ENCODE measurements at places on chromosomes 7 and 10.

DNA sequence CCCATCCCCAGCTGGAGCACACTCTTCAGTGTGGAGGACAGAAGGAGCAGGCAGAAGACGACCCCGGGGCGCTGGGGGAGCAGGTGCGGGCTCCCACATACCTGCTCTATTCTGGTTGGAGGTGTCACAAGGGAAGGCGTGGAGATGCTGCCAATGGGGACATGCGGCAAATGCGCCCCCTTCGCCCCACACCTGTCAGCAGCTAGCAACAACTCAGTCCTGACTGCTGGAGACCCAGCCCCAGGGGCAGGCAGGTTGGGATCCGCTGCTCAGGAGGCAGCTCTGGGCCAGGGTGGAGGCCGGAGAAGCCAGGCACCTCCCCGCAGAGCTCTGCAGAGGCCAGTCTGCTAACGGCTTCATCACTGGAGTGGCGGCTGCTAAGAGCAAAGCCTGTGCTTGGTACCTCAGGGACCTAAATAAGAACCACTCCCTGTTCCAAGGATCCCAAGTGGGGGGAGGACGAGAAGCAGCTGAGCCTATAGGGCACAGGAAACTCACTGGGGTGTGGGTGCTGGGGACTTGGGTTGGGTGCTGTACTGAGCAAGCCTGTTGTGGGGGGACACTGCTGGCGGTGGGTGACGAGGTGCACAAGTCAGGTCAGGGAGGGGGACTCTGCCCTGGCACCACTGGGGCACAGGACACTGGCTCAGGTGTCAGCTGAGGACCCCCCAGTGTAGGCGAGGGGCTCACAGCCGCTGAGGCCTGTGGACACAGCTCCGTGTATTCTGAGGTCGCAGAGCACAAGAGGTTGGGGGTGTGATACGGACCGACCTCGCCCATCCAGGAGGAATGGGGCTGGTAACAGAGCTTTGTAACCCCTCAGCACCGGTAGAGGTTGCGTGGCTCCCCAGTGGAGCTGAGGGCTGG is 19.2 kb upstream of the GPR146 start:
- DNase-seq = no peak

- DNase-seq = no peak
Measured at GRCh38 chr7:2654059-2654458, 22.3 kb downstream of the TTYH3 start.

GRCh38 chr7:38637957-38638356 is 6.8 kb upstream of the AMPH start:
- DNase-seq = no peak

- no peak for DNase-seq
Measured at GRCh38 chr10:120490288-120490687, 33.3 kb downstream of the PLPP4 start.

- no peak for DNase-seq
Measured at GRCh38 chr7:19410106-19410505, 264.9 kb upstream of the FERD3L start.

DNA sequence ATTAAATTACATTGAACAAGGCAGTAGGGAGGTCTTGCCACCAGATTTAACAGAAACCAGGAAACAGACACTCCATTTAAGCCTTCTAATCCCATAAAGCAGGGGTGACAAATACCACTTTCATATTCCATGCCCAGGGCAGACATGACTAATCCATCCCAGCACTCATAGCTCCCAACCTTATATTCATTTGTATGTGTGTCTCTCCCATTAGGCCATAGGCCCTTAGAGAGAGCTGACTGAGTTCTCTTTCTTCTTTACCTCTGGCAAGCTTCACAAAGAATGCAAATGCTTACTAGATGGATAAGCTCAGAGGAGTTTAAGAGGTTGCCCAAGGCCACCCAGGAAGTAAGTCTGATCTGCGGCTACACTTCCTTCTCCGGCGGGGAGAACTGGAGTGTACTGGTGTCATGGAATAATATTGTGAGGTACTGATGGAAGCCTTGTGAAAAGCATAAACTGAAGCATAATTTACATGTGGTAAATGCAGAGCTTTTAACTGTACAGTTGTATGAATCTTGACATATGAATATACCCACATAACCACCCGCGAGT is 239.7 kb upstream of the HABP2 start:
- no peak for DNase-seq

DNA sequence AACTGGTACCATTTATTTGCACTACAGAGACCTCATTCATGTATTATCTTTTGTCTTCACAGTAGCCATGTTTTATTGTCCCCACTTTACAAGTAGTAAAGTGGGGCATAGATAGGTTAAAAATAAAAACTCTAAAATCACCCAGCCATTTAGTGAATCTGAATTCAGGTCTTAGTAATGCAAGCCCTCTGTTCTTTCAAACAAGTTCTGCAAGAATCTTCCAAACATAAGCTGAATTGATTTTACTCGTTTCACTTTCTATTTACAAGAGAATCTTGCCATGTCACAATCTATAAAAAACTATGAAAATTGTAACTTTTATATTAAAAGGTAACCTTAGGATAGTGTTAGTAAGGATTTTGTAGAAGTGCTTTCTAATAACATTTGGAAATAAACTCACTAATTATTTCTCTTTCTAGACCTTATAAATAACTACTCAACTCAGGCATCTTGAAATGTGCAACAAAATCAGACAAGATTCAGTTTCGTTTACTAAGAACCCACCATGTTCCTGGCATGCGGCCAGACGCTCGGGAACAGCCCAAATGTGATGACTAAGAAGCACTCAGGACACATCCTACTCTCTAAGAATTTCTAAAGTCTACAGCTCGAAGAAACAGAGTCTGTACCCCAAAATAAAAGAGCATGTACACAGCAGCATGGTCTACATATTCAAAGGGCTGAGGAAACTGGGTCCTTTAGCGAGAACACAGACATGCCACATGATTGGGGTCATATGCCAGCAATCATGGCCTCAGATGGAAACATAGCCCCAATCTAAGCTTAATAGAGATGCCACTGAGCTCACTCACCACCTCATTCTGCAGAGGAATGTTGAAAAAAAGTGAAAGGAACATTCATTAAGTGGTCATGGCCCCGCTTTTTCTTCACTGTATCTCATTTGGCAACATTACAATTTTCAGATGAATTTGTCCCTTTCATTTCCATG is 167.6 kb downstream of the AMPH start:
- peak; percentile 37 for DNase-seq

- DNase-seq = no peak
Measured at GRCh38 chr7:22586786-22587140, 86.8 kb upstream of the STEAP1B start.

DNA sequence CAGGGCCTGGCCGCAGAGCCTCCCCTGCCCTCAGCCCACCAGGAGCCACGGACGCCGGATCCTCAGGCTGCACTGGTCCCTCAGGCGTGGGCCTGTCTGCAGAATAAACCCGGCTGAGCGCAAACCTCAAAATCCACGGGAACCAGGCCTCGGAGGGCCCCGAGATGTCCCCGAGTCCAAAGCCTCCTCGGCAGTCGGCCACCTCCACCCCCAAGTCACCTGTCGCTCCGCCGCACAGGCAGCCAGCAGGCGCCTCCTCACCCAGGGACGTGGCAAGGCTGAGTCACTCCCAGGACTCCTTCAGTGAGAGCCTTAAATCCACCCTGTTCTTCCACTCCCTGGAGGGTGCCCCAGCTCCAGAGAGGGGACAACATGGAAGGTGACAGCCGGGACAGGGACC is 33.2 kb downstream of the STK32C start:
- DNase-seq = no peak
